ENCODE measurements at places on chromosomes 1 and 21. TPM values are rescaled to one million over a fixed set of nuclear protein-coding genes. Genes with fewer than 3 reads are reported as not detected.

DNA sequence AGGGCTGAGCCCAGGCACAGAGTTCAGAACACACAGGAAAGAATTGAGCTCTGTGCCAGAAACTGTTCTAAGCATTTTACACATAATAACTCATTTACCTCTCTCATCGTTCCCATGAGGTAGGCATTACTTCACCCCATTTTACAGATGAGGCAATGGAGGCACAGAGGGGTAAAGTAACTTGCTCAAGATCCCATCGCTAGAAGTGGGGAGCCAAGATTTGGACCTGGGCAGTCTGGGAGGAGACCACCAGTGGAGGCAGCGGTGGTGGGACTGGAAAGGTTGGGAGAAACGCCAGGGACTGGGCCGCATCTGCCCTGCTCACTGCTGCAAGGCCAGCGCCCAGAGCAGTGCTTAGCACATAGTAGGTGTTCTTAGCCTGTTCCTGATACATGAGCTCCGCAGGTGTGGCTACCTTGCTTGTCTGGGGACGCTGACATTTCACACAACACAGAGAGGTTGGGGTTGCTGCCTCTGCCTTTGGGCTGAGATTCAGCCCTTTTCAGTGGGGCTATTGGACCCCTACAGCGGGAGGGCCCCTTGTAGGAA is 27.8 kb upstream of the EPS8L3 start:
- no peak for DNase-seq

- DNase-seq: no peak
These were observed 120.2 kb downstream of the TLR5 start for GRCh38 chr1:223022641-223023473.

The COL9A2 gene
- total RNA-seq: 2.8 TPM

DNA sequence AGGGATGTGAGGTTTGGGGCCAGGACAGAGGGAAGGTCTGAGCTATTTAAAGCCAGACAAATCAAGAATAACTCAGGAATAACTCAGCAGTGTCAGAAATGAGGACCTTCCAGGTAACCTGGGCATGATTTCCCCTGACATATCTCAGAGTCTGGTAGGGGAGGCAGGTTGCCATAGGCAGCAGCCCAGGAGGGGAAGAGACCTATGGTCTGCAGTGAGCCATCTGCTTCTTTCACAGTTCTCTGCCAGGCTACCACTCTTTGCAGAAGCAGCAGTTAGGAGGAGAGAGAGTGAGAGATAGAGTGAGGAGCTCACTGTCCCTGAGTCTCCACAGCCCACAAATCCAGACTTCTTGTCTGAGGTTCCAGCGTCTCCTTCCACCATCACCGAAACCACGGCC is 6.3 kb upstream of the VSIG8 start:
- no peak for DNase-seq

The SEMA6C gene
- 0.79 TPM for total RNA-seq
